ENCODE measurements at places on chromosomes 11 and 22.

GRCh38 chr11:91946397-91946951, 278.1 kb upstream of the FAT3 start:
- DNase-seq = no peak

GRCh38 chr11:7665473-7666291, 7.6 kb downstream of the CYB5R2 start:
- DNase-seq = peak; percentile 81

- DNase-seq = no peak
These were observed 25.5 kb downstream of the TCP11L1 start for GRCh38 chr11:33064866-33065265.

- no peak for DNase-seq
These were observed 70.5 kb upstream of the BLID start for GRCh38 chr11:122186439-122187080.

DNA sequence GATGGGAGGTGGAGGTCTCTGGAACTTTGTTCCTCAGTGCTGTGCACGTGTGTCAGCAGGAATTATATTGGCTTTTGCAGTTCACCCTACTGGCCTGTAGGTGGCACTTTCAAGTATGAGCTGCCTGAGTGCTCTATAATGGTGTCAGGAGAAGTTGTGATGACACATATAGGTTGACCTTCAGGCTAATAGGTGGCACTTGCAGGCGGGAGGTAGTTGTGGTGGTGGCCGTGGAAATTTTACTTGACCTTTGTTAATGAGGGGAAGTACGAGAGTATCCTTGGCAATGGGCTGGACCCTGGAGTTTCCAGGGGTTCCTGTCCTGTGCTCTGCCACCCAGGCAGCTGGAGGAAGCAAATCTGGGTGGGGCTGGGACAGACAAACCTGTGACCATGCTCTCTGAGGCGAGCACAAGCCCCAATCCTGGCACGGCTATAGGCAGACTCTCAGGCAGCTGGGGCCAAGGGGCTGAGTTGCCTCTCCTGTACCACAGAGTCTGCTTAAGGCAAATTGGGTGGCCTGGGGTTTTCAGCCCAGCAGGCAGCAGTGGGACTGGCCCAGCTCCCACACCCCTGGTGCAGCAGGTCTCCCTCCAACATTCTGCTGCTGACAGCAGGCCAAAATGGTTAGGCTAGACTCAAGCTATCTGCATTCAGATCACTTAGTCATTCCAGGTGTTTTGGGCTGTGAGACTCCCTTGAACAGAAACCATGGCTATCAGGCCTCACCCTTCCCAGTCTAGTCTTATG, 147.5 kb upstream of the CTSC start:
- peak; percentile 19 for DNase-seq

DNA sequence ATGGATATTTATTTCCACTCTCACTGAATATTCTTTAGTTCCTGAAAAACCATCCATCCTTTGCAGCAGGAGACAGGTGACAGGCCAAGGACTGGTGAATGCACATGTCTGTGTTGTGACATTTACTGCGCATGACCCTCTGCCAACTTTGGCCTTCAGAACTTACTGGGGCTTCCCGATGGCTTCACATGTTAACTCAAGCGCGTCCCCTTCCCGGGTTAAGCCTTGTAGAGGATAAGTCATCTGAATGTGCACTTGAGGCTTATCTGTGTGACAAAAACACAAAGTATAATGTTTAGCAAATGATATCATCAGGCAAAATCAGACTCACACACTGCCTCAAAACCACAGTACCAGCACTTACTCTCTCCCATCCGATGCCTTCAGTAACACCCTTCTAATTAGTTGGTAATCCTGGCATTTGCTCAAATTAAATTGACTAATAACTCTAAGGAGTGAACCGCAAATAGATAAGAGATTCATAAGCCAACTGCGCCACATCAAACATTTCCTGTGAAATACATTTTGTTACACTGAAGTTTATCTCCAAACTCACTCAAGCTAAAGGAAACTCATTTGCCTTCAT, 286.4 kb downstream of the CADM1 start:
- DNase-seq = no peak

GRCh38 chr11:106070606-106071005, 6.5 kb downstream of the KBTBD3 start:
- DNase-seq = no peak

- DNase-seq = no peak
These were observed 2.7 kb downstream of the NLRP6 start for GRCh38 chr11:280706-281485.

- no peak for DNase-seq
These were observed 478 bp upstream of the CD248 start for GRCh38 chr11:66317322-66317722.

- DNase-seq = no peak
These were observed 11.8 kb upstream of the SELENOH start for GRCh38 chr11:57729479-57729878.

DNA sequence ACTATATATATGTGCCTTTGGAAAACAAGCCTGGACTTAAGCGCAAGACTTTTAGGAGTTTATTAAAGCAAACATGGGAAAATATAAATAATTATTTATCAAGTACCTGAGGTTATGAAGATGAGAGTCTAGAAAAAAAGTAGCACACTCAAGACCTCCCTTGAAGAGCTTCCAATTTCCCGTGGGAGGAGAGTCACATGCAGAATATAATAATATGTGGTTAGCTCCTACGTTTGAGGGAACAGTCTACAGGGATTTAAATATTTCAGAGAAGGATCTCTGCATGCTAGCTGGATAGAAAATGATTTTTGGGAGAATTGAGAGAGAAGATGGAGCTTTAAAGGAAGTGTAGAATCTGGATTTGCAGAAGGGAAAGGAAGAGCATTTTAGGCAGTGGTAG, 183.8 kb downstream of the SWAP70 start:
- no peak for DNase-seq

GRCh38 chr22:22618448-22618847, 26.0 kb upstream of the GGTLC2 start:
- no peak for DNase-seq

DNA sequence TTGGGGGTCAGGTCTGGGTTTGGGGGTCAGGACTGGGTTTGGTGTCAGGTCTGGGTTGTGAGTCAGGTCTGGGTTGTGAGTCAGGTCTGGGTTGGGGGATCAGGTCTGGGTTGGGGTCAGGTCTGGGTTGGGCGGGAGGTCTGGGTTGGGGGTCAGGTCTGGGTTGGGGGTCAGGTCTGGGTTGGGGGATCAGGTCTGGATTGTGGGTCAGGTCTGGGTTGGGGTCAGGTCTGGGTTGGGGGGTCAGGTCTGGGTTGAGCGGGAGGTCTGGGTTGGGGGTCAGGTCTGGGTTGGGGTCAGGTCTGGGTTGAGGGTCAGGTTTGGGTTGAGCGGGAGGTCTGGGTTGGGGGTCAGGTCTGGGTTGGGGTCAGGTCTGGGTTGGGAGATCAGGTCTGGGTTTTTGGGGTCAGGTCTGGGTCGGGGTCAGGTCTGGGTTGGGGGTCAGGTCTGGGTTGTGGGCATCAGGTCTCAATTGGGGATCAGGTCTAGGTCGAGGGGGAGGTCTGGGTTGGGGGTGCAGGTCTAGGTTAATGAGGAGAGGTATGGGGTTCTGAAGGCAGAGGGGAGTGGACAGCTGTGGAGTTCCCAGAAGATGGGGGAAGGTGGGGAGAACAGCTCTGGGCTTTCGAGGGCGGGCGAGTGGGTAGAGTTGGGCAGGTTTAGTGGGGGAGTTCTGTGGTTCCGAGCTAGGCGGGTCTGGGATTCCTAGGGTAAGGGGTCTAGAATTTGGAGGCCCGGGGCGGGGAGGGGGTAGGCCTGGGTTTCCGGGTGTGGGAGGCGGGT, 629 bp downstream of the TTLL8 start:
- DNase-seq = no peak

- DNase-seq = no peak
These were observed 42.2 kb downstream of the BUD13 start for GRCh38 chr11:116730601-116731000.

GRCh38 chr11:82826526-82826925, 73.7 kb downstream of the PRCP start:
- no peak for DNase-seq

GRCh38 chr11:6360183-6360582, 30.1 kb upstream of the SMPD1 start:
- no peak for DNase-seq

DNA sequence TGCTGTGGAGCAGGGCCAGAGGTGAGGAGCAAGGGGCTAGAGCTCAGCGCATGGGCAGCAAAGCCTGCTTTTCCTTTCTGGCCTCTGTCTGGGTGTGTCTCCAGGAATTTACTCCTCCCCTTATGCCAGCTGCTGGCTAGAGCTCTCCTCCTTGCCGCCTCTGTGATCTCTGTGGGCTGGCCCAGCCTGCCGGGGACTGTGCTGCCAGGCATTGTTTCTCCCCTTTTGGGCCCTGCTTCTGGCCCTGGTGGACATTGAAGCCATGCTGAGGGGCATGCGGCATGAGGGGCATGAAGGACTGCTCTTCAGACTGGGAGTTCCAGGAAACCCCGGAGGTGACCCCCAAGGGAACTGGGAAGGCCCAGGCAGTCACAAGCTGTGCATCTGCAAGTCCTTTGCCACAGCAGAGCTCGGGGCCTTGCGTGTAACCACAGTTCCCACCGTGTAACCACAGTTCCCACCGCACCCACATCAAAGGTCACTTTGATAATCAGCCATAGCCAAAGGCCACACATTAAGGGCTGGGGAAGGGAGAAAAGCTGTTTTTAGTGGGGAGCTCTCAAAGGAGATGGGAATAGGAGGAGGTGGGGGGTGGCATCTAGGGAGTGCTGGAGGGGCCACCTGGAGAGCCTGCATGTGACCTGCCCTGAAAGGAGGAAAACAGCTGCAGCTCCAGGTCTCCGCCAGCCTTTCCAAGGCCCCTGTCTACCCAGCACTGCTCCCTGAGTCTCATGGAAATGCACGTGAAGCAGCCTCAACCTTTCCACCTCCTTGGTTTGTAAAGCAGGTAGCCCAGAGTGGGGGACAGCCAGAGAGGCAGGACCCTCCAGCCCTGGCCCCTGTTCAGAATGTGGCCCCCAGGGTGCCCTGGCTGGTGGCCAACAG, 62.3 kb downstream of the PPFIBP2 start:
- DNase-seq = no peak

DNA sequence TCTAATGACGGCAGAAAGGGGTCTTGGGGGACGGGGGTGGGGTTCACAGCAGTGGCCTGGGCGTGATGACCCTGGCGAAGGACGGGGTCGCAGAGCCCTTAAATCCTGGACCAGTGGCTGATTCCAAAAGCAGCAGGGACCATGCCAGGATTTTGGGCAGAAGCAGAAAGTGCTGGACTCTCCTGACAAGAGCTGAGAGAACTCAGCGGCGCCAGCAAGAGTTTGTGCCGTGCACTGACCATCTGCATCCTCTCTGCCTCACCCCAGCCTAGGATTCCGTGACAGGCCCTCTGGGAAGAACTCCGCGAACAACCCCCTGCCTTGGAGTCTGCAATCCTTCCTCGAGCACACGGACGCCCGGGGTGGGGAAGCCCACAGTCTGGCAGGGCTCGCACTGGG, 644 bp upstream of the NDUFV1 start:
- no peak for DNase-seq

GRCh38 chr22:22133910-22134309, 110.7 kb upstream of the VPREB1 start:
- DNase-seq = no peak

GRCh38 chr11:64358907-64359711, at the start of gene RPS6KA4:
TSS of gene RPS6KA4 (plus strand) at chr11:64359162. CDS start at chr11:64359236, 74 bp downstream.
- peak; percentile 52 for DNase-seq

DNA sequence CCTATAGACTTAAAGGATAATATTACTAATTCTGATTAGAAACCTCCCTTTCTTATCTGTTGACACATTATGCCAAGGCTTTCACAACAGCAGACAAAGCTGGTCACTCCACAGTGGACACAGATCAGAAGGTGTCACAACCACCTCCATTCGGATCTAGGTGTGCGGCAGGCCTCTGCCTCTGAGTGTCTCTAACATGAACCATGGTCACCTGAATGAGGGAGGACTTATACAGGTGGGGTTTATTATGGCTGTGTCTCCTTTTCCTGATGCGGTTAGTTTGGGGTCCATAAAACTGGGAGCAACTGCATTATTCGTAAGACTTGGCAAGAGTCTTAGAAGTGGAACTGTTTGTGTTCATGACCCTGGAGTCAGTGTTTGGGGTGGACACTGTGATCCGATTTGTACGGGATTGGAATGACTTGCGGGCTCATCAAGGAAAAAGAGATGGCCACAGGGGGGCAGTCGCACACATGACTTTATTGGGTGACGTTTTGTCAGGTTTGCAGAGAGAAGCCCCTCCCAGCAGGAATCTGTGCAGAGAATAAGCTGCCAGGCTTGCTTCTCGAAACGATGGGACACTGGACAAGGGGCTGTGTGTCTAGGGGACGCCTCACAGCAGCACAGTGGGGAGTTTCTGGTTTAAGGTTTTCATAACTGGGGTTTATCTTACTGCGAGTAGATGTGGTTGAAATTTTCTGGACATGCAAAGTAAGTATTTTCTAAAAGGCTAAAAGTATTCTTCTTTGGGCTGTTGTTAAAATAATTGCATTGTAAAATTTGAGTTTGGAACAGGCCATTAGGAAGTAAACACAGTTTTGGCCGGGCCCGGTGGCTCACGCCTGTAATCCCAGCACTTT, 90.6 kb downstream of the GAB4 start:
- peak; percentile 49 for DNase-seq

Measured in stimulated activated CD4-positive, alpha-beta T cell treated with anti-CD3 and anti-CD28 coated beads, Interleukin-4, amount 100 ng/mL, for 48 hours (primary cell).